ENCODE measurements at places on chromosomes 5 and 9.

DNA sequence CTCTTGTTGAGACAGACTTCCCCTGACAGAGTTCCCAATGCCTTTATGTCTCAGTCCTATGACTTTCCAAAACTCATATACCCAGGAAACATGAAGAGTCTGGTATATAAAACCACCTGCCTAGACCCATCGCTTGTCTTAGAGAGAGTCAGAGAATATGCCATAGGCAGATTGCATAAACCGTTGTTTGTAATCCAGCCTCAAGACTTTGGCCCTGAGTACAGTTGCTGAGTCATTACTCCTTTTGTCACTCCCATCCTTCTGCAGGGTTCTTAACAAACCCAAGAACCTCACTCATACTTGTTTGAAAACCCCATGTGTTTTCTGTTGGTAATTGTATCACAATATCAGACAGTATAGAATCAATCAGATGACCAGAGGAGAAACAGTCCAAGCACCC, 616.3 kb downstream of the SLCO4C1 start:
- no peak for DNase-seq

GRCh38 chr9:117247266-117247665, 167.6 kb downstream of the ASTN2 start:
- no peak for DNase-seq

DNA sequence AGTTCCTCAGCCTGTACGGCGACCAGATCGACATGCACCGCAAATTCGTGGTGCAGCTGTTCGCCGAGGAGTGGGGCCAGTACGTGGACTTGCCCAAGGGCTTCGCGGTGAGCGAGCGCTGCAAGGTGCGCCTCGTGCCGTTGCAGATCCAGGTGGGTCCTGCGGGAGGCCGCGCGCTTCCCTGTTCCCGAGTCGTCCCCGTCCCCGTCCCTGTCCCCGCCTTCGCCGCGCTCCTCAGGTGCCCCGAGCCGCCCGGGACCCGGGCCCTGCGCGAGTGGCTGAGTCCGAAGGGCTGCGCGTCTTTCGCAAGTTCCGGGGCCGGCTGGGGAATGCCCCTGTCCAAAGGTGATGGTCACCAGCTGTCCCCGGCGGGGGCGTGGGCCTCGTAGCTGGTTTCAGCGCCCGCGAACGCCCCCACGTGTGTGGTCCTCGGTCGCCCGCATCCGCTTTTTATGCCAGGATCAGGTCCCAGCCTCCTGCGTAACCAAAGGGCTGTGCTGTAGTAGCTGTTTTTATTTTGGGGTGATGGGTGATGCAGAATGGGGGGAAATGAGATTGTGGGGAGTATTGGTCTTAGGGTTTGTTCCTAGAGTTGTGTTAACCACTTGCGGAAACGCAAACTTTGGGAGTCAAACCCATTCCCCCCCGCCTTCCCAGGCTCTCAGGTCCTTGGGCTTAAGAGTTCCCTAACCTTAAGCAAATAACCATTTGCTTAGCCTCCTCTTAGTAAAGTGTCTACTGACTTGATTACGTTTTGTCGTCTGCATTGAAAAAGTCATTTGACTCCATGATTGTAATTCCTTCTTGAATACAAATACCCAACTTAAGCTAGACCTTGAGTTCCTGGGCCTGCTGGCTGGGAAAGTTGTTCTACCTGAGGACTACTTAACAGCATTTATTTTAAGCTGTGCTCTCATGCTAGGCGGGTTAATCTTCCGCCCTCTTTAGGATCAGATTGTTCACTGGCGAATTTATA, 663 bp downstream of the ISOC1 start:
- DNase-seq, result peak; percentile 33

GRCh38 chr5:23740029-23740428, 232.6 kb downstream of the PRDM9 start:
- DNase-seq, result no peak

- no peak for DNase-seq
These were observed 141.4 kb upstream of the OTULINL start for GRCh38 chr5:14440223-14440581.

DNA sequence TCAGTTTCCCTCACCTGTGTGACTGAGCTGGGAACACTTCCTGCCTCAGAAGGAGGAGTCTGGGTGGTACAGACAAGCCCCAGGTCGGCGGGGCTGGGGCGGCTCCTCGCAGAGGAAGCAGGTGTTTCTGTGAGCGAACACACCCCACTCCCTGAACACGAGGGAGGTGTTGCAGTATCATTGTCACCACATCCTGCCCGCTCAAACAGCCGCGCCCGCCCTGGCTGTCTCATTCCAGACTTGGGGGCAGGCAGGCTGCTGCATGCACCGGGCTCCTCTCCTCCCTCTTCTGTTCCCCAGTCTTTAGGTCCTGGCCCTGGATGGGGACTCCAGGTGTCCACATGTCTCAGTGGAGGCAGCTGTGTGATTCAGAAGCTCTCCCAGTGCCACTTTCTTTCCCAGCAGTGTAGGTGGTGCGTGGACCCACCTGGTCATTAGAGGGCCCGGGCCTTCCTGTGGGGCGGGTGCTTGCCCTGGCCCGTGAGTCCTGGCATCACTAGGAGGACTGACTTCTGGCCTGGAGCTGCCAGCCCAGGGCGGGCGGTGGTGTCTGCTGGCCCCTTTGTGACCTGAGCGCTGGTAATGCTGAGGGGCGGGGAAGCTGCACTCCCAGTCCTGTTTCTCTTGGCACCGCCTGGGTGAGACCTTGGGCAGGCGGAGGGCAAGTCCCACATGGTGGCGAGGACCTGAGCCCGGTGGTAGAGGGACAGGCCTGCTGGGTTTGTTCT, 18.3 kb upstream of the PHYHD1 start:
- no peak for DNase-seq

DNA sequence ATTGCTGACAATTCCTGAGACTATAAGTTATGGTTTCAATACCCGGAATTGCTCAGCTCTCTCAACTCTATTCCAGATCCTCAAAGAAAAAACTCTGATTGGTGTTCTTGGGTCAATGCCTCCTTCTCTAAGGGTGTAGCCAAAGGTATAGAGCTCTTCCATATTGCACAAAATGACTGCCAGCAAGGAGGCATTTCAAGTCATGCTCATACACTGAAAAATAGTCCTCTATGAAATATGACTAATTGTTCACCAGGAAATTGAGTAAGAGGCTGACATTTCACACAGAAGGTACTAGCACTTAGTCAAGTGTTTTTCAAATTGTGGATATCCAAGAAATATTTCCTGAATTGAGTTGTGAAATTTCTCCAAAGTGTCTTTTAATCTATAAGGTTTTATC, 111.1 kb upstream of the KLF9 start:
- DNase-seq, result no peak

DNA sequence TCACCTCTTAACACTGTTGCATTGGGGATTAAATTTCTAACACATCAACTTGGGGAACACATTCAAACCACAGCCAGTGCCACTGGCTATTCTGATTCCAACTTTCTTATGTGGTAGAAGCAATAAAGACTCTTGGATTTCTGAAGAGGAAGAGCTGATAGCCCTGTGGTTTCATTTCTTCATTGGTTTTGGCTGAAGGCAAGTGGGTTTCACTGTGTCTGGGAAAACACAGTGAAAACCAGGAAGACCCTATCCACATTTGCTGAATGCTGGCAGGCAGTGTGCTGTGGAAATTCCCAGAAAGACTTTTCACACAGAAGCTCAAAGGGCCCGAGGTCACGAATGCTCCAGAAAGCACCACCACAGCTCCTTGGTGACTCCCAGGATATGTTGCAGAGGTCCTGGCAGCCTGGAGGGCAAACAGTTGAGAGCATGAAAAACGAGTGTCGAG, 67.1 kb downstream of the DAPK1 start:
- DNase-seq, result no peak

DNA sequence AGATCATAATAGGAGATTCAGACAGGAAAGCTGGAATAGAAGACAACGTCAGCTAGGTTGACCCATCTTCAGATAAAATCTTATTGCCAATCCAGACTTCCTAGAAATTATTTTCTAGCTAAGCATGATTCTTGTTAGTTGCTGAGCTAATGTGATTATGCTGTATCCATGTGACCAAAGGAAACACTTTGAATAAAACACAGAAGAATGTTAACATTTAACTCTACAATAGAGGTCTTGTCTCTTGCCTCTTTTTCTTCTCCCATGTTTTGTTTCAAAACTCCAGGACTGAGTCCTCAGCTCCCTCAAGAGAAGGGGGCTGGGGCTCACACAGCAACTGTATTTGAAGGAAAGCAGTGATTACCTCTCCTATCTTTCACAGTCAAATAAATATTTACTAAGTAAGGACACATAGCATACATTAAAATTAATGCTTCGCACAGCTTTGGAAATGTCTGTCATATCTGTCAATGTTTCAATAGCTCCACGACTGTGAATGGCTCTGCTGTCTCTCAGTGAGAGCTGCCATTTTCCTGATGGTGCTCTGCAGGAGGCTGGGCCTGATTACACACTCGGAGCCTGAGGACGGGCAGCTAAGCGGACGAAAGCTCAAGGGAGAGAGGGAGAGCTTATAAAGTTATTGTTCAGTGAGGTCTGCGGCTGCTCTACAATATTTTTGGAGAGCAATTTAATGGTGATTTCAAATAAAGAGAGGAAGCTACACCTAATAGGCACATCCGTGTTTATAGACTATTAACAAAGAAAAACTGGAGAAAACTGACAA, 64.8 kb upstream of the ZNF462 start:
- no peak for DNase-seq

DNA sequence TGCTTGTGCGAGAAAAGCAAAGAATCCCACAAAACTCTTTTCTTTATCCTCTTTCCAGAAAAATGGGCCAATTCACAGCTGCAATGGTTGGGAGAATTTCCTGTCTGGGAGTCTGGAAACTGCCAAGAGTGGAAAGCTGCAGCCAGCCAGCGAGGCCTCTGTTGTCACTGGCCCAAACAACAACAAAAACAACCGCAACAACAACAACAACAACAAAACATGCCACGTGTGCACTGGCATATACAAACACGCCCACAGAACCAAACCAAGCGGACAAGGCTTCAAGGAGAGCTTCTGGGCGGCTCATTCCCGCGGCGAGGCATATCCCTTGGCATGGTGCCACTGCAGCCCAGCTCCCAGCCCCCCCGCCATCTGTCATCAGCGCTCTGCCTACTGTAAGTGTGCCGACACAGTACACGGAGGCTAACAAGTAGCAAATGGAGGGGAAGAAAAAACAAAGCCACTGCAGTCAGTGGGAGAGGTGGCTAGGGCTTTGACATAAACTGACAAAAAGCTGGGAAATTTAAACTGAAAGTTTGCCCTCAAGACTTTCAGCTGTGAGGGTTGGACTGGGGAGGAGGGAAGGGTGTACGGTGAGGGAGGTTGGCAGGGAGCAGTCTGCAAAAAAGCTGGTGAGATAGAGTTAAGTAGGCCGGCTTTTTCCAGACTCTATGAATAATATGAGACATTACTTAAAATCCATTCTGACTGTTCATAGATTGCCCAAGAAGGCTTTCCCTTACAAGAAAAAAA, 165.0 kb upstream of the ZNF462 start:
- peak; percentile 23 for DNase-seq

GRCh38 chr5:140546851-140547507, 483 bp upstream of the EIF4EBP3 start:
- DNase-seq, result no peak

GRCh38 chr9:83707518-83707767, 315 bp downstream of the UBQLN1 start:
- no peak for DNase-seq

DNA sequence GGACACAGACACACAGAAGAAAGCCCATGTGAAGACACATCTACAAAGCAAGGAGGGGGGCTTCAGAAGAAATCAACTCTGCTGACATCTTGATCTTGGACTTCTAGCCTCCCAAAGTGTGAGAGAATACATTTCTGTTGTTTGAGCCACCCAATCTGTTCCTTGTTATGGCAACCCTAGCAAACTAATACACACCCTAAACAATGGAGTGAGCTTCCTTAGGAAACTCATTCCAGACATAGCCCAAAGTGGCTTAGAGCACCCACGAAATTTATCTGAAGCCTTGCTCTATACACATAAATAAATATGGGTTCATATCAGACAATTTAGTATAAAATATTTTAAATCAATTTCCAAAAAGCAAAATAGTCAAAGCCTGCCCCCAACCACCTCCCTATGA, 7.6 kb upstream of the TBC1D2 start:
- no peak for DNase-seq

All from putamen (tissue), 1 donor.